ENCODE measurements at places on chromosomes 7 and 10.

GRCh38 chr7:100049441-100050291, at the start of gene ZSCAN21:
Gene ZSCAN21, plus strand, starts transcription at chr7:100049774. Its CDS starts 7,233 bp downstream, at chr7:100057007.
- H3K36me3 ChIP-seq: peaks cover 20% of the 10 kb centered on the region
- peak within 1 kb of the TSS; percentile 91 for H3K4me3 ChIP-seq
- DNase-seq: peak; percentile 73
- peak within 1 kb of the TSS; percentile 95 for H3K27ac ChIP-seq
- peaks cover 7% of the 10 kb centered on the region for H3K4me1 ChIP-seq
- H3K27me3 ChIP-seq: no peaks in the 10 kb centered on the region

DNA sequence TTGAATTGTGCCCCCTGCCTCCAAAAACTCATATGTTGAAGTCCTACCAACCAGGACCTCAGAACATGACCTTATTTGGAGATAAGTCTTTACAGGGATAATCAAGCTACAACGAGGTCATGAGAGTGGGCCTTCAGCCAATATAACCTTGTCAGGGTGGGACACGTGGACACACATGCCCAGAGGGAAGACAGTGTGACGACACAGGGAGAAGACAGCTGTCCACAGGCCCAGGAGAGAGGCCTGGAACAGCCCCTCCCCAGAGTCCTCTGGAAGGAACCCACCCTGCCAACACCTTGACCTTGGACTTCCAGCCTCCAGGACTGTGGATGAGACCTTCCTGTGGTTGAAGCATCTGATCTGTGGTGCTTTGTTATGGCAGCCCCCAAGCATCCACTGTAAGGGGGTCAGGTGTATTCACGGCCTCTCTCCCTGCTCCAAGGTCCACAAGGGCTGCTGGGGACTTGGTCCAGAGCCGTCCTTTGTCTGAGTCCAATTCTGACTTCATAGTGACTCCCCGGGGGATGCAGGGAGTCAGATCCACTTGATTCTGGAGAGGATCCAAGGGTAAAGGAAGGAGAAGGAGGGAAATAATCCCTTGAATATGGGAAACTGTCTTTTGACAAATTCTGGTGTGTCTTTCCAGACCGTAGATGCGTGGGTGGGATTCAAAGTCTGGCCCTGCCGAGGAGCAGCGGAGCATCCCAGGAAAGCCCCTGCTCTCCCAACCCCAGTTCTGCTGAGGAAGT, 7.0 kb downstream of the CALML3 start:
- H3K4me3 ChIP-seq: no peak overlapping the region
- H3K27me3 ChIP-seq: peaks cover 45% of the 10 kb centered on the region
- no peaks in the 10 kb centered on the region for H3K36me3 ChIP-seq

GRCh38 chr7:21327422-21328409, 100.2 kb upstream of the SP4 start:
- no peak overlapping the region for H3K27ac ChIP-seq
- no peak for DNase-seq
- H3K27me3 ChIP-seq: no peaks in the 10 kb centered on the region
- H3K4me3 ChIP-seq: no peak overlapping the region

- no peak overlapping the region for H3K27ac ChIP-seq
- no peak for DNase-seq
- H3K36me3 ChIP-seq: peaks cover 2% of the 10 kb centered on the region
- H3K4me3 ChIP-seq: no peak overlapping the region
Observed at GRCh38 chr10:17386616-17387075, 67.7 kb downstream of the ST8SIA6 start.

- no peak overlapping the region for H3K27ac ChIP-seq
- H3K27me3 ChIP-seq: no peaks in the 10 kb centered on the region
- H3K4me1 ChIP-seq: no peaks in the 10 kb centered on the region
- no peak overlapping the region for H3K4me3 ChIP-seq
Observed at GRCh38 chr10:9547936-9548904, 1469.5 kb upstream of the CELF2 start.

- peak overlapping the region; percentile 98 for H3K27ac ChIP-seq
- no peak for DNase-seq
- H3K36me3 ChIP-seq: peaks cover 7% of the 10 kb centered on the region
Observed at GRCh38 chr7:7156663-7157062, 25.7 kb upstream of the C1GALT1 start.

GRCh38 chr7:54969208-54969967, 49.4 kb upstream of the EGFR start:
- H3K27ac ChIP-seq: no peak overlapping the region
- H3K4me3 ChIP-seq: no peak overlapping the region
- H3K27me3 ChIP-seq: peaks cover 6% of the 10 kb centered on the region
- no peak for DNase-seq
- no peaks in the 10 kb centered on the region for H3K4me1 ChIP-seq

- no peak overlapping the region for H3K4me3 ChIP-seq
- no peak overlapping the region for H3K27ac ChIP-seq
- no peaks in the 10 kb centered on the region for H3K4me1 ChIP-seq
- peaks cover 4% of the 10 kb centered on the region for H3K36me3 ChIP-seq
- no peak for DNase-seq
- H3K27me3 ChIP-seq: no peaks in the 10 kb centered on the region
Observed at GRCh38 chr7:16726189-16726588, 27.4 kb upstream of the TSPAN13 start.

- no peak for DNase-seq
- no peaks in the 10 kb centered on the region for H3K36me3 ChIP-seq
- H3K4me1 ChIP-seq: peaks cover 3% of the 10 kb centered on the region
- no peak overlapping the region for H3K4me3 ChIP-seq
- peaks cover 59% of the 10 kb centered on the region for H3K27me3 ChIP-seq
Observed at GRCh38 chr10:93813507-93814465, 56.0 kb downstream of the LGI1 start.

DNA sequence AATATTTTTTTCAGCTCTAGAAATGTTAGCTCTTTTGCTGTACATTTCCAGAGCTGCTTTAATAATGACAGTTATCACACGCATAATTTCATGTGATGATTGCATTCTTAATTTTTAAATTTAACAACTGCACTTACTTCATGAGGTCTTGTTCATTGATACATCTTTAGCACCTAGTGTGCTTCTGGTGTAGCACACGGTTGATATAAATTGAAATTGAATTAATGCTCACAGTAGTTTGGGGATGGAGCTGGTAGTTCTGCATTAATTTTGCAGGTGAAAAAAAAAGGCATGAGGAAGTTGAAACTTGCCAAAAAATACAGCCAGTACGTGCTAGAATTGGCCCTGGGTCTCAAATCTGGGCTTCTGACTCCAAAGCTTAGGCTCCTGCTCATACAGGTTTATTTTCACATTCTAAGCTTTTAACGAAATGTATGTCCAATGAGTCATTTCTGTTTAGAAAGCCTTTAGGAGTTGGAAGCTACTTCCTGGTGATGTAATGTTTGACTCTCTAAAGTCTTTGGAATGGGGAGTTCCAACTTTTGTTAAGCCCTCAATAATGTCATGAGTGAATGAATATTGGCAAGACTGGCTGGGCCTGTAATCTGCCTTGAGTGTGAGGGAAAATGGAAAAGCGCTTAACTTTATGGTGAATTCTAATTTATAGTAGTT, 62.5 kb downstream of the DAGLB start:
- peak overlapping the region; percentile 41 for H3K4me3 ChIP-seq
- H3K36me3 ChIP-seq: peaks cover 40% of the 10 kb centered on the region
- DNase-seq: no peak
- no peaks in the 10 kb centered on the region for H3K27me3 ChIP-seq

DNA sequence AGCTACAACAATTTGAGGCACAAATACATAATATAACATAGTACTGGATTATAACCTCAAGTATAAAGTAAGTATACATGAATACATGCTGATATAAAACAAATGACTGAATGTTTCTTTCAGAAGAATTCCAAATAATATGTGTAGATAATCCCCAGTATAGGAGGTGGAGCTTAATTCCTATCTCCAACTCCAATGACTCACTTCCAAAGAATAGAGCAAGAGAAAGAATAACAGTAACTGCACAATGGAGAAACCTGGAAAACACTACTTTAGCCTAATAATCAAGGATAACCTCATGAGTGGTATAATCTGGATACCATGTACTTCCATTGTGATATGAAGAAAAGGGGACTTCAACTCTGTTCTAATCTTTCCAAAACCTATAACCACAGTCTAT, 13.7 kb upstream of the SEMA3C start:
- no peak overlapping the region for H3K4me3 ChIP-seq
- no peak for DNase-seq
- no peaks in the 10 kb centered on the region for H3K36me3 ChIP-seq
- no peak overlapping the region for H3K27ac ChIP-seq

DNA sequence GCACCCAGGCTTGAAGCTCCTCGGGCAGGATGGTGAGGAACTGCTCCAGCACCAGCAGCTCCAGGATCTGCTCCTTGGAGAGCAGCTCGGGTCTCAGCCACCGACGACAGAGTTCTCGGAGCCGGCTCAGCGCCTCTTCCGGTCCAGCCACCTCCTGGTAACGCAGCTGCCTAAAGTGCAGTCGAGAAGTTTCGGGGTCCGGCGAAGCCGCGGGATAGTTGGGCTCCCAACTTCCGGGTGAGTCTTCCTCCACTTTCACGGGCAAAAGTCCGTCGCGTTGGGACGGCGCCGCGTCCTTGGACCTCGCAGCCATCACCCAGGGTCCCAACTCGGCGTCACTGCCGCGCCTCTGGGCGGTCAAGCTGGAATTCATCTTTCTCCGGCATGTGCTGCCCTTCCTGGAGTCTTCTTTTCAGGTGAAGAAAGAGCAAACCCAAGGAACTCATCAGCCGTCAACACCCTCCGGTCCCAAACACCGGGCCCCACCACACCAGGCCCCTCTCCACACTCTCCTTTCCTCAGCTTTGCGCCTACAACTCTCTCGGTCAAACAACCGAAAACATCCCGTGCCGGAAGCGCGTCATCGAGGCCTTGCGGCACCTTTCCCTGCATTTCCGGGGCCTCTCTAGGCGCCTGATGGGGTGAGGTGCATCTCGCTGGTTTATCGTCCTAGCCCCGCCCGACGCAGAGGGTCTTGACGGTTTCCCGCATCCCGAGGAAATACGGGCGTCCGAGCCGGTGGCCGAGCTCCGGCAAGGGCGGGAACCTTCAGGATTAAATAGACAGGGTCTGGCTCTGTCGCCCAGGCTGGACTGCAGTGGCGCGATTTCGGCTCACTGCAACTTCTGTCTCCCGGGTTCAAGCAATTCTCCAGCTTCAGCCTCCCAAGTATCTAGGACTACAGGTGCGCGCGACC, at the start of gene ZNF394:
Gene ZNF394 (minus strand): TSS at position 561 of the 916 bp plus-strand sequence. CDS start 188 bp downstream, at position 373.
- H3K27ac ChIP-seq: peak within 1 kb of the TSS; percentile 96
- peaks cover 17% of the 10 kb centered on the region for H3K4me1 ChIP-seq
- H3K27me3 ChIP-seq: no peaks in the 10 kb centered on the region
- peak within 1 kb of the TSS; percentile 93 for H3K4me3 ChIP-seq
- H3K36me3 ChIP-seq: peaks cover 53% of the 10 kb centered on the region

- peak overlapping the region; percentile 87 for H3K27ac ChIP-seq
- peaks cover 44% of the 10 kb centered on the region for H3K4me1 ChIP-seq
- no peaks in the 10 kb centered on the region for H3K27me3 ChIP-seq
Observed at GRCh38 chr7:6258440-6259182, 13.8 kb downstream of the CYTH3 start.

- H3K27me3 ChIP-seq: no peaks in the 10 kb centered on the region
- DNase-seq: no peak
- H3K36me3 ChIP-seq: no peaks in the 10 kb centered on the region
- no peak overlapping the region for H3K27ac ChIP-seq
- H3K4me3 ChIP-seq: no peak overlapping the region
- no peaks in the 10 kb centered on the region for H3K4me1 ChIP-seq
Observed at GRCh38 chr7:145331522-145331921, 495.7 kb upstream of the TPK1 start.

GRCh38 chr7:32119790-32120196, 49.6 kb upstream of the PDE1C start:
- DNase-seq: no peak
- no peak overlapping the region for H3K27ac ChIP-seq
- H3K27me3 ChIP-seq: no peaks in the 10 kb centered on the region

DNA sequence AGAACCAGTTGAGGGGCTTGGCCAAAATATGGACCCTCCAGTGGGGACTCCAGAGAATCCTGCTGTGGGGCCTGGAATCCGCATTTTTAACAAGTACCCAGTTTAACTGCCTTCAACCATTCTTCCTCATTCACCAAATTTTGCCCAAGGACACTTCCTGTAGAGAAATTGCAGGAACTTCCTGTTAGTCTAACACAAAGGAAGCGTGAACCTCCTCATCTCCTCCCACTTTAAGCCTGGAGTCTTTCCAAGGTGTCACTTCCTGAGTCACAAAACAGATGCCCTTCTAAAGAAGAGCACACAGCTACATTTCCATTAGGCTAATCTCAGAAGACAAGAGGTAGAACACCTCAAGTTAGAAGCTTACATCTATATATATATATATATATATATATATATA, 188.4 kb downstream of the PPP1R17 start:
- no peak overlapping the region for H3K4me3 ChIP-seq
- H3K36me3 ChIP-seq: no peaks in the 10 kb centered on the region
- no peak overlapping the region for H3K27ac ChIP-seq
- no peak for DNase-seq
- H3K4me1 ChIP-seq: no peaks in the 10 kb centered on the region

DNA sequence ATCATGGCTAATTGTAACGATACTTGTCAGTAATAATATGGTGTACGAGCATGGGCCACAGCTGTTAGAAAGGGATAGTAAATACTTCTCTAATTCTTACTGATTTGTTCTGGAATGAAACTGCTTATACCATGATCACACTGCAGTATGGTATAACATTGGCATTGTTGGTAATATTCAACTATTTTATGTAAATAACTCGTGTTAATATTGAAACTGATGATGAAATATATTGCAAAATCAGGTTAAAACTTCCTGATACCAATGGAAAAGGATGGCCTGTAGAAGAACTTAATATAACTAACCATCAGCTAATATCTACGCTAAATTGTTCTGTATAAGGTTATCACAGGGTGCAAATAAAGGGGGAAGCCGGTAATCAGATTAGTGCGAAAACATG, 10.3 kb downstream of the OR2A14 start:
- H3K27ac ChIP-seq: no peak overlapping the region
- DNase-seq: no peak
- no peaks in the 10 kb centered on the region for H3K36me3 ChIP-seq
- no peaks in the 10 kb centered on the region for H3K4me1 ChIP-seq

- peak overlapping the region; percentile 8 for H3K27ac ChIP-seq
- H3K27me3 ChIP-seq: no peaks in the 10 kb centered on the region
- no peak for DNase-seq
- H3K4me3 ChIP-seq: no peak overlapping the region
Observed at GRCh38 chr10:114504769-114505579, 100.7 kb upstream of the AFAP1L2 start.

- no peaks in the 10 kb centered on the region for H3K4me1 ChIP-seq
- no peak overlapping the region for H3K27ac ChIP-seq
- H3K36me3 ChIP-seq: no peaks in the 10 kb centered on the region
- peaks cover 10% of the 10 kb centered on the region for H3K27me3 ChIP-seq
- peak; percentile 48 for DNase-seq
Observed at GRCh38 chr7:123624527-123625183, 23.0 kb downstream of the ASB15 start.

DNA sequence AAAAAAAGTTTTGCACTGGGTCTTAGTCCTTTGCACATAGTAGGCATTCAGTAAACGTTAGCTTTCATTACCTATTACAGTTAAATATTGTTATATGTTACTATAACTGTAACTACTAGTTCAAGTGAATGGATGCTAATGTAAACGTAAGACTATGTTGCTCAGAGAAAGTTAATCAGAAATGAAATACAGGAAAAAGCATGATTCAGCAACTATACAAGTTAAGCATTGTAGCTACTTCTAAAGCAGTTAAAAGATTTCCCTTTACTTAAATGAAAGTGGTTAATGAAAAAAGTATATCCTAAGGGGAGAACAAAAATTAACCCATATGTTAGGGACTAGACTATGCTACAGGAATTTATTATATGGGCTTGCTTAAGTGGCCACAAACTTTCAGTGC, 121.2 kb downstream of the SKAP2 start:
- H3K4me3 ChIP-seq: no peak overlapping the region
- H3K27ac ChIP-seq: no peak overlapping the region
- no peaks in the 10 kb centered on the region for H3K36me3 ChIP-seq
- DNase-seq: no peak
- H3K4me1 ChIP-seq: no peaks in the 10 kb centered on the region

GRCh38 chr10:43322769-43323168, 48.7 kb upstream of the FXYD4 start:
- peak overlapping the region; percentile 35 for H3K27ac ChIP-seq
- H3K27me3 ChIP-seq: peaks cover 20% of the 10 kb centered on the region
- peaks cover 17% of the 10 kb centered on the region for H3K4me1 ChIP-seq
- H3K4me3 ChIP-seq: peak overlapping the region; percentile 37

Measured in effector memory CD8-positive, alpha-beta T cell (primary cell).